ENCODE measurements at places on chromosomes 13 and 19.

GRCh38 chr19:27776020-27776419 lies 1436.9 kb downstream of the UQCRFS1 start:
- DNase-seq: no peak

GRCh38 chr13:39955560-39955959 lies 300.1 kb downstream of the COG6 start:
- DNase-seq: no peak

- DNase-seq: no peak
These were observed 32.7 kb downstream of the FBN3 start for GRCh38 chr19:8116437-8117293.

- no peak for DNase-seq
These were observed 1348.6 kb upstream of the SLC10A2 start for GRCh38 chr13:104414771-104415170.

- DNase-seq: no peak
These were observed 213.7 kb downstream of the B3GLCT start for GRCh38 chr13:31413516-31413915.

DNA sequence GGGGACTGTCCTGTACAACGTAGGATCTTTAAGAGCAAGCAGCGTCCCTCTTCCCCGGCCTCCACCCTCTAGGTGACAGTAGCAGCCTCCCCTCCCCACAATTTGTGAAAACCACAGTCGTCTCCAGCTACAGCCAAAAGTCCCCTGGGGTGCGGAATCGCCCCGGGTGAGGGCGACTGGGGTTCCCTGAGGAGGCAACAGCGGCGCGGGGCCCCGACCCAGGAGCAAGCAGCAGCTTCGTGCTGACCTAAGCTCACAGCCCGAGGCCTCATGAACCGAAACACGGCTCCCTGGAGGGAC lies 322 bp downstream of the ZNF558 start:
- no peak for DNase-seq

DNA sequence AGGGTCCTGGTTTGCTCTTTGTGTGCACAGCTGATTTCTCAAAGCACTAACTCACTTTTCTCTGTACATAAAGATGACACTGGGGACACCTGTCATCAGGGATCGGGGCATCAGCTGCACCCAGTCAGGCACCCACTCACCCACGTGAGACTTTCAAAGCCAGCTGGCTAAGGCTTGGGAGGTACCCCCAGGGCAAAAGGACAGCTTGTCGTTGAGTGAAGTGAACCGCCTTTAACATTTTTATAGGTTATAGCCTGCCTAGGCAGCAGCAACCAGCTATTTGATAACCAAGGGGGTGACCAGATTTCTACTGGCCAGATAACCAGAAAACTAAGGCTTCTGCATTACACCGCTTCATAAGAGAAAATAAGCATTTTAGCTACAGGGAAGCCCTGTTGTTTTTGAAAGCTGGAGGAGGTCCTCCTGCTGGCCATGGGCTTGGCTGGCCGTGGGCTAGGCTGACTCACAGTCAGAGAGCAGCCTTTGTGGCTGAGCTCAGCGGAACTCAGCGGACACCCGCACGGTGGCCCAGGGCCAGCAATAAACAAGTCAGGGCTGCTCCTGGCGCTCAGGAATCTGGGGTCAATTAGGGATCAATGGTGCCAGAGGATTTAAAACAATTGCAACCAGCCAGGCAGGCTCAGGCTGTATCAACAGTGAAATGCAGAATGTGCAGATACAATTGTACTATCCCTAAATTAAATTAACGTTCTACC lies 57.1 kb downstream of the ALOX5AP start:
- peak; percentile 78 for DNase-seq

GRCh38 chr13:26111797-26112196 lies 60.0 kb upstream of the SHISA2 start:
- DNase-seq: no peak

DNA sequence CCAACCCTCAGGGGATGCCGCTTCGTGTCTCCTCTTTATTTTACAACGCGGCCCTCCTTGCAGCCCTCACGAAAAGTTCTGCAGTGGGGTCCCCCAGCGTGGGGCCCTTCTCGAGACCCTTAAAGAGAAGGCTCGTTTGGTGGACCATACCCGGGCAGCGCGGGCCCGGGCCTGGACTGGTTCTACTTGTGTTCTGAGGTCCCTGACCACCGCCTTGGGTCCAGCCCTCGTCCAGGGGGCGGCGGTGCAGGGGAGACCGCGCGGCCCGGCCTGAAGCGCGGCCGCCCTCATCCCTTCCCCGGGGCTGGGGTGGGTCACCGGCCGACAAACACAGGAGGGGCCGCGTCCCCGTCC lies 400 bp upstream of the SERP2 start:
- no peak for DNase-seq

DNA sequence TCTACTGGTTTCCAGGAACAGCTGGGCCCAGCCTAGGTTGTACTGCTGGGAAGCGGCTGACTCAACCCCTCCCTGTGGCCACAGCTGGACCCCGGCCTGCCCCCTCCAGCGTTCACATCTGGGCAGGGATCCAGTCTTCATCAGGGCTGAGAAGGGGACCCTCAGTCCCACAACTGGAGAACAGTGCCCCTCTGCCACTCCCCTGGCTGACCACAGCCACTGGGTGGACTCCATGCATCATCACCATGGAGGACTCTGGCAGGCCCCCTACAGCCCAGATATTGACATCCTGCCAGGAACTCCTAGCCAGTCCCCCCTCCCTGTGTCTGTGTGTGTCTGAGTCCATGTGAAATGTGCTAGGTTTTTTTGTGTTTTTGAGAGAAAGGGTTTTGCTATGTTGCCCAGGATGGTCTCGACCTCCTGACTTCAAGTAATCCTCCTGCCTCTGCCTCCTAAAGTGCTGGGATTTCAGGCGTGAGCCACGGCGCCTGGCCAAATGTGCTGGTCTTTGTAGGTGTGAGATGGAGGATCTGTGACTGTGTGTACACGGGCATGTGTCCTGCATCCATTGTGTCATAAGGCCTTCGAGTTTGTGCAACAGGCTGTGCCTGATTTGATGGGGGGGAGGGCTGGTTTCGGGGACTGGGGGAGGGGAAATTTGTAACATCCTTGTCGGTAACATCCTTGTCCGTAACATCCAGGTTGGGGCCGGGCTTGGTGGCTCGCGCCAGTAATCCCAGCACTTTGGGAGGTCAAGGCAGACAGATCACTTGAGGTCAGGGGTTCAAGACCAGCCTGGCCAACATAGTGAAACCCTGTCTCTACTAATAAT lies 4.0 kb upstream of the HOOK2 start:
- DNase-seq: no peak

GRCh38 chr13:91347996-91348905 lies 764 bp downstream of the MIR17HG start:
- no peak for DNase-seq

GRCh38 chr19:2863816-2864215 lies 3.3 kb upstream of the ZNF556 start:
- DNase-seq: no peak

DNA sequence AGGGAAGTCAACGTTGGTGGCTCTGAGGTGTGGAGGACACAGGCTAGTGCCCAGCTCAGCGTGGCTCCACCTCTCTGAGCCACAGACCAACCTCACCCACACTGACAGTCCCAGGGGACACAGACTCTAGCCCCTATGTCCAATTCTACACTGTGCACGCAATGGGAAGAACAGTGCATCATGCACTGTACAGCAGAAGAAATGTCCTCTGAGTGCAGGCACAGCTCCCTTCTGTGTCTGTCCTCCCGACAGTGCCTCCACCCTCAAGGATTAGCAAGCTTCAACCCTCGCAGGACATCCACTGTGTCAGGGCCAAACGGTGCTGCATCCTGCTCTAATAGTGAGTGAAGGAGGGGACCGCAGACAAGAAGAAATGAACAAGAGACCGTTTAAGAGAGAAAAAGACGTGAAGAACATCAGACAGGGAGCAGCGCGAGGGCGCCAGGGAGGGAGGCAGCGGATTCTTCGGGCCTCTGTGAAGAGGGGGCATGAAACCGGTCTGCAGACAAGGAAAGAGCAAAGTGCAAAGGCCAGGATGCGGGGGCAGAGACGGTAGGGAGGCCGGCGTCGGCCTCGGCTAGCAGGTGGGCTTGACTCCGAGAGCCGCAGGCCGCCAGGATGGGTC lies 681 bp downstream of the ZNF837 start:
- DNase-seq: no peak

GRCh38 chr13:24505756-24506155 lies 6.8 kb downstream of the PARP4 start:
- DNase-seq: no peak

GRCh38 chr13:109715902-109716301 lies 70.5 kb downstream of the IRS2 start:
- DNase-seq: no peak

DNA sequence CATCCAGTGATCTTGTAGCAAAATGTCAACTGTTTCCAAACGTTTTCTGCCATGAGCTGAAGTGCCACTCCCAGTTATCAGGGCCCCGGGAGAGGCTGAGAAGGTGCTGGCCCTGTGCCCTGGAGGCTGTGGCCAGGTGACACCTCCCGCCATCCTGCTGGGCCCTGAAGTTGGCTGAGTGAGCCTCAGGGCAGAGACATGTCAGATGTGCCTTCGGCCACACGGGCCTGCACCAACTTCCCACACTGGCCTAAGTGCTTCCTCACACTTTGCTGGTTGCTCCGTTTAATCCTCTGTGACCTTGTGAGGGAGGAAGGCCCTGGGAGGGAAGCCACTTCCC lies 4.8 kb downstream of the ADPRHL1 start:
- no peak for DNase-seq
